Stimulated activated CD4-positive, alpha-beta T cell treated with anti-CD3 and anti-CD28 coated beads, Interleukin-2, amount 100 ng/mL, for 24 hours (primary cell): ENCODE measurements at places on chromosomes 1 and 21.

DNA sequence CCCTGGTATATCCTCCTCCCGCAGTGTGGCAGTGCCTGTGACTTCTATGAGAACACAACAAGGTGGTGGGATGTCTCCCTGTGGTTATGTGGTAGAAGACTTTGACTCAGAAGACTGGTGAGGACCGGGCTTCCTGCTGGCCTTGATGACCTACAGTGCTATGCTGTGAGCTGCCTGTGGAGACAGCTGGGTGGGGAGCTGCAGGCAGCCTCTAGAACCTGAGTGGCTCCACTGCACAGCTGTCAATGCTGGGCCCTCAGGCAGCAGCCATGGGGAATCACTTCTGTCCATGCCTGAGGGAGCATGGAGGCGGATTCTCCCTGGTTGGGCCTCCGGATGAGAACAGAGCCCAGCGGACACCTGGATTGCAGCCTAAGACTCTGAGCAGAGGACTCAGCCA is 14.9 kb downstream of the SLC1A7 start:
- no peak for DNase-seq

DNA sequence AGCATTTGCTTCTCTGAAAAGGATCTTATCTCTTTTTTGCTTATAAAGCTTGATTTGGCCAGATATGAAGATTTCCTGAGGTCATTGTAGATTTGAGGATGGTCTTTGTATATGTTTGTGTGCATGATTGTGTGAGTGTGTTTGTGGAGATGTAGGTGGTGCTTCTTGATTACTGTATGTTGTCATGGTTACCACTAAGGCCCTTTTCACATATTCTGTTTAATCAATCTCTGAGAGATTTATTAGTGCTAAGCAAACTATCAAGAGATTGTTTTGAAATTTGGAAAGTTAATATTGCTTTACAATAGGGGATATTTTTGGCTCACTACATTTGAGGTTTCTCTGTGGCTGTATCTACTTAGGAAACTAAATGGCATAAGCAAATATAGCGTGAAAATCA is 191.7 kb downstream of the S1PR1 start:
- no peak for DNase-seq

DNA sequence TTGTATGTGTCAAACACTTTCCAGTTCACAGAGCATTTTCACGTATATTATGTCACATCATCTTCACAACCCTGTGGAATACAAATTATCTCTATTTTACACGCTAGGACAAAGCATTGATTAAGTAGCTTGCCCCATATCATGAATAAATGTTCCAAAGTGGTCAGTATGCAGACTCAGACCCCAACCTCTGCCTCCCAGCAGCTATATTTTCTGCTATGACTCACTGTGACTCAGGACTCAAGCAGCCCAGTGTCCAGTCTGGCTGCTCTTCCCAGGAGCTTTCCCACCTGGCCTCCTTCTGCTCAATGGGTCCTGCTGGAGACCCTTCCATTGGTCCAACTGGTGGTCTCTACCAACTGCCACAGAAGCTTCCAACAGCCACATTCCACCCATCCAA is 56.0 kb upstream of the RAP1A start:
- DNase-seq = no peak

DNA sequence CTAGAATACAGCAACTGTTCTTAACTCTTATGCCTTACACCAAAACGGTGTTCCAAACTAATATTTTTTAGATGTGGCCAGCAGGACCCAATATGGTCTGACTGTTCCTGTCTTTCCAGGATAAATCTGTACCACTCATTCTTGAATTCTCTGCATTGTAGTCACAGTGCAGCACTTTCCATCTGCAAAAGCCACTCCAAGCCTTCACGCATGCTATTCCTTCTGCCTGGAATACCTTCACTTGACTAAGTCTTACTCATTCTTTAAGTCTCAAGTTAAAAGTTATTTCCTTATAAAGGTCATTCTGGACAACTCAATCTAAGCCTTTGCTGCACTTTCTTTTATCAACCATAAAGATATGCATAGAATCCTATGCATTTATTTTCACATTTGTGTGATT is 1194.5 kb downstream of the PLA2G4A start:
- no peak for DNase-seq

GRCh38 chr1:114299331-114299975 is 145.8 kb upstream of the SYT6 start:
- no peak for DNase-seq

DNA sequence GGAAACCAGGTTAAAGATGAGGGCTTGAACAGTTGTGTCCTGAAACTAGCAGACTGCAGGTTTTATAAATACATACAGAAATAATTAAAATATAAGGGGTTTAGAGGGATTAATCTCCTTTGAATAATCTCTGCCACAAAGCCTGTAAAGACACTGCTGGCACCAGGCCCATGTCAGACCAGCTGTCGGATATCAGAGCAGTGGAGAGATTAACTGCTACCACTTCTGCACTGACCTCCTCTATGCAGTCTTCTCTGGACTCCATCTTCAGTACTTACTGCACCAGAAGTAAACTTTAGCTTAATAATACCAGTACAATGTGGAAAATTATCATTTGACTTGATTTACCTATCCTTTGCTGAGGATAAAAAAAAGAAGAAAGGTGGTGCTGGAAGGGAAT is 128.6 kb downstream of the LHX4 start:
- no peak for DNase-seq

DNA sequence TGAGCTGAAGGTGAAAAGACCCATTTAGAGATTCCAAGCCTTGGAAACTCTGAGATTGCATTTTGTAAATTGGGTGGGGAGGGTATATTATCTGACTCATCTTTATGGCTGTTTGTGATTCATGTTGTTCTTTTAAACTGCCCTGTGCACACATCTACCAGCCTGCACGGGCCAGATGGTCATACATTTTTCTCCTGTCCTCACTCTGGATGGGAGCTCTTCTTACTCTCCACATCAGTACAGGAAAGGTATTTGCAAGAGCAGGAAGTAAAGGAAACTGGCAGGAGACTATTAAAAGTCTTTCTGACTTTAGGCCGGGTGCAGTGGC is 14.3 kb upstream of the NMNAT2 start:
- no peak for DNase-seq

GRCh38 chr1:30768159-30768829 is 10.7 kb upstream of the LAPTM5 start:
- no peak for DNase-seq

DNA sequence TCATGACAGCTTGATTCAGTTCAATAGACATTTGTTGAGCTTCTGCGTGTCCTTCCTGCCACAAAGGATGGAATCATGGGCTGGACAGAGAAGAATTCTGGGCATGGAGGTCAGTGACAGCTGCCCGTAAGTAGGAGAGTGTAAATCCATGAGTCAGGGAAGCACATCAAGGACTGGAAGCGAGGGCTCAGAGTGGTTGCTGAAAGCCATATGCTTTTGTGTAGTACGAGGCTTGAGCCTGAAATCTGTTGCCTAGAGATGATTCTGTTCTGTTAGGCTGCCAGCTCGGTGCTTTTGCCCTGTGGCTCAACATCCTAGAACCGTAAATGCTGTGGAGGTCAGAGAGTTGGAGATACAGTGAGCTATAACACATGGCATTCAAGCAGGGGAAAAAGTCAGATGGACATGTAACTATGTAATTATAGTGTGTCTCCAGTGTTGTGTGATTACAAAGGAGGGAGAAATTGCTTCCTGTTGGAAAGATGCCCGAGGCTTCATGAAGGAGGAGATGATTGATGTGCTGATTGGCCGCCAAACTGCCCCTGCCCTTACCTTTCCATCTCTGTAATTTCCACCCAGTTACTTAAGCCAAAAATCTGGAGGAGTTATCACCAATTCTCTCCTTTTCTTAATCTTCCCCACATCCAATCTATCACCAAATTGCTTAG is 92.8 kb upstream of the CACNA1E start:
- DNase-seq = no peak

- no peak for DNase-seq
Measured at GRCh38 chr1:85585799-85586198, 5.2 kb downstream of the CCN1 start.

DNA sequence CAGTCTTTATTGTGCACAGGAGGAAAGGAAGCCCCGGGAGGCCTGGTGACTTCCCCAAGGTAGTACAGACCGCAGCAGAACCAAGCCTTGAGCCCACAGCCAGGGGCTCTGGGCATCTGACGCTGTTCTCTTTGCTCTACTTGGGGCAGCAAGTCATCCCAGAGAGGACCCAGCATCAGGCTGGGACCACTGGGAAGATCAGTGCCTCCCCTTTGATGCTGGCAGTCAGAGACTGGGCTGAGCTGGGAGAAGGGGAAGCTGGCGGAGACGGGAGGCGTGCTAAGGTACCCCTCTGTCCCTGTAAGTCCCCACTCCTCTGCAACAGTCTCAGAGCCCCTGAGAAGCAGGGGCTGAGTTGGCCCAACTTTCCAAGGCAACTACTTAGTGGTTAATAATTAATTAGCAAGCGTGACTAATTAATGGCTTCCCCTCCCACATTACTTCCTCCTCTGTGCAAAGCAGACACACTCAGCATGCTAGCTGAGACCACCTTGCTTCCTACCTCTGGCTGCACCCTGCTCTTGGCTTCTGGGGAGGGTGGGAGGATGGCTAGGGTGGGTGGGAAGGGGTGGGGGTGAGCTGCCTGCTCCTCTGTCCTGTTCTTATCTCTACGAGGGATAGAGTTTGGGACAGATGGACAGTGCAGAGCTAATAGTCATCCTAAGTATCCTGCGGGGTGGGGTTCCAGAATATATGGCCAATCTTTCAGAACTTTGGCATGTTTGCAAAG is 1.3 kb downstream of the INAVA start:
- DNase-seq = no peak

DNA sequence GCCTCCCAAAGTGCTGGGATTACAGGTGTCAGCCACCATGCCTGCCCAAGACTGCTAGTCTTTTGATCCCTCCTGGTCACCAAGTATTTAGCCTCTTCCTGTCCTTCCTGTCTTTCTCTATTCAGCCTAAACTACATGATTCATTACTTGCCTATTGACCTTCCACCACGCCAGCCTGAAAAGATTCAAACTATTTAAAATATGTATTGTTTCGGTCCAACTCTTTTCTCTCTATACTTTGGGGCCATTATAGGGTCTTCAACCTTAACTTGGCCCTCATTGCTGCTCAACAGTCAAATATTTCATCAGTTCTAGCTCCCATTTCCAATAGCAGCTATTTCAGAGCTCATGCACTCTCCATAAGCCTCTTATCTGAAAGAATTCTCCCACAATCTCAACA is 153.0 kb downstream of the TNFSF18 start:
- no peak for DNase-seq

GRCh38 chr1:175188936-175189335 is 3.6 kb downstream of the KIAA0040 start:
- DNase-seq = peak; percentile 62

- no peak for DNase-seq
Measured at GRCh38 chr1:40663324-40664166, 1.9 kb downstream of the RIMS3 start.

GRCh38 chr1:21914450-21914849 is 22.7 kb downstream of the HSPG2 start:
- DNase-seq = no peak

DNA sequence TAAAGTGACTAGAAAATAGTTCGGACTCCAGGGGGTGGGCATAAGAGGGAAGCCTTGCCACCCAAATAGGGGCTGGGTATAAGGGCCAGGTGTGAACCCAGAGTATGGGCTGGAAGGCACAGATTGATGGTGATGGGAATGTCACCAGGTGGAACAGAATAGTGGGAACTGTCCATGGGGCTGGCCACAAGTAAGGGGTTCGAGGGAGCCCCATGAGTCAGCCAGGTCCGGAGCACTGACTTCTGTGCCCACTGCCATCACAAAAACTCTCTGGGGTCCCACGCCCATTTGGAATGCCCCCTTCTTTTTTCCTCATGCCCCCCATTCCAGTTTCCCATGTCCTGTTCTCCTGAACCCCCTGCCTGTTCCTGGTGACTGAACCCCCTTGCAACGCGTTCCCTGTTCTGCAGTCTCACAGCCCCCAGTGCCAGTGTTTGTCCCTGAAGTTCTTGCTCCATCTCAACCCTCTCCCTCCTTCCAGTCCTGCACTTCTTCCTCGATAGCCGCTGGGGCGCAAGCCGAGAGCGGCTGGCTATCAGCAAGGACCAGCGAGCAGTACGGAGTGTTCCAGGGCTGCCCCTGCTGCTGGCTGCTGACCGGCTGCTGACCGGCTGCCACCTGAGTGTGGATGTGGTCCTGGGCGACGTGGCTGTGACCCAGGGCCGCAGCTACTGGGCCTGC is 7.9 kb downstream of the TRIM46 start:
- no peak for DNase-seq

GRCh38 chr1:194024659-194025058 is 838.2 kb upstream of the B3GALT2 start:
- no peak for DNase-seq

DNA sequence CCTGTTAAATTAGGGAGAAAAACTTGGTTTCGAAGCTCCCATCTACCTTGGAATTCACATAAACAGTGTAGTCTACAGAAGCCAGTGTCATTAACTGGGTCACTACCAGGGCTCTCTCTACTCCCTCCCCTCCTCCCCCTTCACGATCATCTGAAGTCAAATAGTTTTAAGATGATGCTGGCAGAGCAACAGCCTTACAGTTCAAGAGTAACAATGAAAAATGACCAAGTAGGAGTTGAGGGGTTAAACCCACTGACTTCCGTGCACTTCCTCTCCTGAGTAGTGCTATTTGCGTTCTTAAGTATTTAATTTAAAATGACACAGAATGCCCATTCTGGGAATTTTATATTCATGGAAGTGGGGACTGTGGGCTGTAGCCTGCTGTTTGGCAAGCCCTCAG is 236.9 kb downstream of the SIPA1L2 start:
- no peak for DNase-seq

GRCh38 chr1:161115132-161115711 is 2.6 kb downstream of the PFDN2 start:
- no peak for DNase-seq

DNA sequence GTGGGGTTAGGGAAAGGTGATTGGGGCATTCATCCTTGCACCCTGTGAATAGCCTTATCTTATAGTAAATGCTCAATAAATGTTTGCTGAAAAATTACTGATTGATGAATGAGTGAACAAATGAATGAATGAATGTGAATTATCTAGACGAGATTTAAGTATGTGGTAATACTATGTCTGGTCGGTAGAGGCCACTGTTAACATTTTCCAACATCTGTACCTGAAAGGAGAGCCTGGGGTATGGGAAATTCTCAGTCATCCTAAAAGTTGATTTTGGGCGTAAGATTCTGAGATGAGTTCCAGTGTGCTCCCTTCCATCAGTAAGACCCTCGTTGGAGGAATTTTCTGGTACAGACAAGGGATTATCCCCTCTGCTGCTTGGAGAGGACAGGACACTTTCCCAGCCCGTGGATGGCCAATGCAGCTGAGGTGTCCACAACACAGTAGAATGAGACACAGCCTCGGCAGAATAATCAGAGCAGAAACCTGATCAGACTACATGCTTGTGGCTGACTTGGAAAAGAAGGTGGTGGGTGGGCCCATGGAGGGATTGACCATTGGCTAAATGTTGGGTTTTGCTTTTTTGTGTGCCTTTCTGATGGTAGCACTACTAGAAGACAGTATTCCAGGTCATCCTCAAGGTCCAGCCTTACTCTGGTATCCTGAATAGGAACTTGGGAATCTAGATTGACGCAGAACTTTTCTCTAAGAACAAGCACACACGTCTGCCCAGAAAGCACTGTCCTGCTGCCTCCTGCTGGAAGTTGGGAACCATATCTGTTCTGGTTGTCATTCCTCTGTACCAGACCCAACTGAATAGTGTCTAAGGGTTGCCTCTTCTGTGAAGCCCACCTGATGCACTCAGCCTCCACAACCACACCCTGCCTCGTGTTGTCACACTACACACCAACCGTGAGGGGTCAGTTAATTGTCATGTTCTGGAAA is 262.0 kb downstream of the TNR start:
- DNase-seq = no peak
